Nucleus accumbens (tissue), 56 donors: ENCODE measurements at places on chromosomes 7 and 10.

DNA sequence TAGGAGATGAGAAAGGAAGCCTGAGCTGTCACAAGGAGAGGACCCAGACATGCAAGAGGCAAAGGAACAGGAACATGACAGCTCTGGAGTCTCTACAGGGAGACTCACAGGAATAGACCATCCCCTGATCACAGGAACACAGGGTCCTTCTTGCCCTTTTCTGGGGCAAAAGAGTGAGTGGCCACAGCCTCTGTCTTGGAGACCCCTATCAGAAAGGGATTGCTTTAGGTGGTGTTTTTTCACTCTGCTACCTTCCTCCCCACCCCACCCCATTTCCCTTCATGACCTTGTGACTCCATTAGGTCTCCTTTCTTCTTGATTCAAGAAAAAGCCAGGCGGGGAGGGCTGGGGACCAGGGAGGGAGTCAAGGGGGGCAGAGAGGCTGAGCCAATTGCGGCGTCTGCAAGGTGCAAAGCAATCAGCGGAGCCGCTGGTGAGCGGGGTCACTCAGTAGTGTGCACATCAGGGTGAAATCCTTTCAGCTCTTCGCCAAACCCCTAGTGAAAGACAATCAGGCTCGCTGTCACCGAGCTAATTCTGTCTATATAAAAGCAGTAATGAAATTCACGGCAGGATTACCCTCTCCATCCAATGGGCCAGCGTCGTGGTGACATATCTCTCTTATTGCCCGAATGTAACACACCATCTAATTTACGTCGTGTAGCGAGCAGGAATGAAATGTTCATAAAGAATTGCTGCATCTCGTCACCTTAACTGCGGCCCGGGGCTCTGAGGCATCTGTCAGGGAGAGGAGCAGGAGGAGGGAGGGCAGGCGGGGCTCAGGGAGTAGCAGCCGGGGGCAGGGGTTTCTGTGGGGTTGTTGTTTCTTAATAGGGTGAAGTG, 31.5 kb upstream of the BTRC start:
- DNase-seq = no peak

- DNase-seq = no peak
Measured at GRCh38 chr10:27644307-27644939, 101.2 kb downstream of the MKX start.

GRCh38 chr7:123712619-123713018, 36.2 kb downstream of the WASL start:
- no peak for DNase-seq

DNA sequence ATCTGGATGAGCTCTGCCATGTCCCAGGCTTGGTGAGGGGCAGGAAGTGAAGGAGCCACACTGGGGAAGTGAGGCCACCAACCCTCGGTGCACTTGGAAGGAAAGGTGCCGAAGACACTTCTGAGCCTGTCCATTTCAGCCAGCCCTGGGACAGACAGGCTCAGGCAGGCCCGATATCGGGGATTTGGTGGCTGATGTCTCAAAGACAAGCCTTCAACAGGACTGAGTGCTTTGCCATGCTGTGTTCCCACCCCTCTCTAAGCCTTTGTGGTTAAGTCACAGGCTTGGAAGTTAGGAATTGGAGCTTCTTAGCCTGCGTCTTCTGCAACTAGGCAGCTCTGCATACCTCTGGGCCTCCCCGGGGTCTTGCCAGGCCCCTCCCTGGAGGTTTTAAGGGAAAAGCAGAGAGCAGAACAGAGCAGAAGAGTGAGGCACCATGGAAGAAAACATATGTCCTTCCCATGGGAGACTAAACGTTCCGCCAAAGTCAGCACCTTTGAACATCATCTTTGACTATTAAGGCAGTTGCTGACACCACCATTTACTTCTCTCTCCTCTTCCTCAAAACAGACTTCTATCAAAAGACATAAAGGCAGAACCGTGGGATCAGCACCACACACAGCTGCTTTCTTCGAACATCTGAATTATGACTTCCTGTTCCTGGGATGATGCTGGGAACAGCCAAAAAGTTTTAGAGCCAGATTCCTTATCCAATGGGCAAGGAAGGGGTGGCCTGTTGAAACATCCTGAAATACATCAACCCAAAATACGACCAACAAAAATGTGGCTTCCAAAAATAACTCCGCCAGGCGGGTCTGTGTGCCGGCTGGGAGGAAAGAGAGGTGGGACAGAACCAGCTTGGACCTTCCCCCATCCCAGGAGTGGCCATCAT, 71.8 kb downstream of the AFAP1L2 start:
- no peak for DNase-seq

- no peak for DNase-seq
Measured at GRCh38 chr10:85643171-85643844, 723.3 kb downstream of the GRID1 start.

DNA sequence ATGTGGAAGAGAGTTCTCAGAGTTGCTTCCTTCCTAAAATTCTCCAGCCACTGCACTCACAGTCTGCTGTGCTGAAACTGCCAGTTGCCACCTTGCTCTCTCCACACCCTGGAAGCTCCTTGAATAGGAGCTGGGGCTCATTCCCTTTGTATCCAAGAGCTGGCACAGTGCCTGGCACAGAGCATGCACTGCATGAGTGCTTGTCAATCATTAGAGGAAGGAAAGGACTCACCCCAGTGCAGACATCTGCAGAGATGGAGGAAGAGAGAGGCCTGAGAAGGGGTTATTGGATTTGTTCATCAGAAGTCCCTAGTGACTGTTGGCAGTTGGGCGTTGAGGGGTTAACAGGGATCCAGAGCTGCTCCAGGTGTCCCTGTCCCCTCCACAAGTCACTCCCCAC, 41.7 kb upstream of the DUSP5 start:
- DNase-seq = no peak

DNA sequence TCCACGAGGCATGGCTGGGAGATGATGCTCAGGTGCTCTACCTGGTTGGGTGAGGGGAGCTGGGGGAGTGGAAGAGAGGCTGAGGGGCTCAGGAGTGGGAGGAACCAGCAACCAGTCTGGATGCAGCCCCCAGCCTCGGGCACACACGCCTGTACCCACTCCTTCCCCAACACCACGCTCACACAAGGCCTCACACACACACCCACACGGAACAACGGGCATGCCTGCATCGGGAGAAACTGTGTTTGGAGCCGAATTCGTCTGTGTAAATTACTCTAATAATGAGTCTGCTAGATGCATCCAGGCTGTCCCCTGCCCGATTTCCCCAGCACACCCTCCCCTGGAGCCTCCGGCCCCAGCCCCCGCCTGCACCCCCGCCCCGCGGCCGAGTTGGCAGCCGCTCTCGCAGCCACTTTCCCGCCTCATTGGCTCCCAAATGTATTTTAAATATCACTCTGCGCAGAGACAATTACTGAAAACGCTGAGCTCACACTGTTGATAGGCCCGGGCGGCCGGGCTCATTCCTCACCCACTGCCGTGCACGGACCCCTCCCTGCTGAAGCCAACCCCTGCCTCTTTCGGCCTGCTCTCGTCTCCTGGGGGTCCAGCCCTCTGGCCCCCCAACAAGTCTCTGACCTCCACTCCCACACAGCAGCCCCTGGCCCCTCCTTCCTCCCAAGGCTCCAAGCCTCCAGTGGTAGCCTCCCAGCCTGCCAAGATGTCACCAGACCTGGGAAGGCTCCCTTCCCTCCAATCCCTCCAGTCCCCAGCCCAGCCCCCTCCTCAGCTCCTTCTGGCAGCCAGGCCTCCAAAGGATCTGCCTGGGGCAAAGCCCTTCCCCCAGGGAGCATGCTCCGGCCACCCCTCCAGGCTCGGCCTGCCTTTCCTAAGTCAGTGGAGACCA, 11.1 kb downstream of the H2BK1 start:
- DNase-seq = no peak

- DNase-seq = no peak
Measured at GRCh38 chr7:84111842-84112241, 82.7 kb downstream of the SEMA3A start.
